Suprapubic skin (tissue), 4 donors: ENCODE measurements at places on chromosomes 12 and 14. TPM values are rescaled to one million over a fixed set of nuclear protein-coding genes. Genes with fewer than 3 reads are reported as not detected.

- DNase-seq: no peak
Measured at GRCh38 chr14:57998766-57999165, 132.9 kb upstream of the SLC35F4 start.

RNASE2 gene
- total RNA-seq: not detected

DNA sequence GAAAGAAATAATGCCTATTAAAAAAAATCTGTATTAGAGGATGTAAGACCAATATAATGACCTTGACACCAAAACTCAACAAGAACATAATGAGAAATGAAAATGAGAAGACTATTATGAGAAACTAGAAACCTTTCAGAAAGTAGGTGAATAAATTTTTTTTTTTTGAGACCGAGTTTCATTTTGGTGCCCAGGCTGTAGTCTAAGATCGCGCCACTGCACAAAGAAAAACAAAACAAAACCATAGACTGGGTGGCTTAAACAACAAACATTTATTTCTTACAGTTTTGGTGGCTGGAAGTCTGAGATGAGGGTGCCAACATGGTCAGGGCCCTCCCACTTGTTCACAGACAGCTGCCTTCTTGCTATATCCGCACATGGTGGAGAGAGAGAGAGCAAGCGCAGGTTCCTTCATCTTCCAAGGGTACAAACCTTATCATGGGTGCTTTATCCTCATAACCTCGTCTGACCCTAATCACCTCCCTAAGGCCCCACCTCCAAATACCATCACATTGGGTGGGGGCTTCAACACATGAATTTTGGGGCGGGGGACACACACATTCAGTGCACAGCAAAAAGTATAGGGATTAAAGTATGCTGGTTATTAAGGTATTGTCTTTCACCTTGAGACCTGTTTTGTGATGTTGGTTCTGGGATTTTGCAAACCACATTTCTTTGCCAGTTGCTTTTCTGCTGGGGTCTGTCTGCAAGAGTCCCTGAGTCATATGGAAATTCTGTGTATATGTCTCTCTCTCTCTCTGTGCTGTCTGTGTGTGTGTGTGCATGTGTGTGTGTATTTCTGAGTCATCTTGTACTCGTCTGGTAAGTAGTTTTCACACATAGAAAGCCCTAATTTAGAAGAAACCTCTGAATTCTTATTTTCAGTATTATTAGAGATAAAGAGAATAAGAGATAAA lies 26.2 kb downstream of the ZCRB1 start:
- no peak for DNase-seq

GTF2A1 gene
- total RNA-seq: 43.2 TPM

IL31 gene
- total RNA-seq: not detected

- no peak for DNase-seq
Measured at GRCh38 chr12:78278706-78279190, 448.1 kb downstream of the NAV3 start.

ADAMTS20 gene
- total RNA-seq: not detected

TRPV4 gene
- 5.3 TPM for total RNA-seq

CS gene
- 218 TPM for total RNA-seq

GRCh38 chr12:127548123-127548553 lies 718.8 kb upstream of the TMEM132C start:
- no peak for DNase-seq

DNA sequence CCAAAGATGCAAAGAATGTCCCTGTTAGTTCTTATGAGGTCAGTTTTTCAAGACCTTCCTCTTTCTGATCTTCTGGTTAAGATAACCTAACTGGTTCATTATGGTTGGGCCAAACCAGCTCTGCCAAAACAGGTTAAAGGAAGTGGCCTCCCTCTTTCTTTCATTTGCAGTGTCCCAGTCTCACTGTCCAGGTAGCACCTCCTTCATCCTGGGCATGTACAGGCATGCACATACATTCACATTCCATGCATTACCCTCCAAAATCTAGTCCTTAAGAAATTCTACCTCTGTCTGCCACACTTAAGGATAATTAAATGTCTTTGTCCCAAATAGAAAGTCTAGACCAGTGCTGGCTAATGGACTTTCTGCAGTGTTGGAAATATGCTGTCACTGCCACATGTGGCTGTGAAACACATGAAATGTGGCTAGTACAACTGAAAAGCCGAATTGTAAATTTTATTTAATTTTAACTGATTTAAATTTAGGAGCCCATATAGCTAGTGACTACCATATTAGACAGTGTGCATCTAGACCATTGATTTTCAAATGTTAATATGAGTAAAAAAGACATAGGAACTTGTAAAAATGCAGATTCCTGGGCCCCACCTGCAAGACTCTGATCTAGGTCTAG lies 169.3 kb downstream of the PCNX1 start:
- DNase-seq: no peak

DNA sequence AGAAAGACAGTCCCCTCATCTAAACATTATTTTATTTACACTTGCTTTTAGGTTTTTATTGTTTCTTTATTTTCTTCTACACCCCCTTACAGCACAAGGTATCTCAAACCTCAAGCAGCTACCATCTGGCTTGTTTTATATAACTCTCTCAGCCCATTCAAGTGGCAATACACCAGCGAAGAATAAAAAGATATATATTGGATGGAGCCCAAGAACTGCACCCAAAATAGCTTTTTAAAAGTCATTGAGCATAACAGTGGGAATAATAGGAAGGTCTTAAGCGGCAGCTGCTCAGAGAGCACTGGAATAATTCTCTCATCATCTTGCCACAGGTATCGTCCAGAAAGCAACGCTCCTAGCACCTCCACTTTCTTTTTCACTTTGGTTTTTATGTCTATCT lies 322.5 kb downstream of the SYT1 start:
- no peak for DNase-seq

SLC25A21 gene
- 2.0 TPM for total RNA-seq
